Uterus (tissue), 4 donors: ENCODE measurements at places on chromosomes 6 and 20.

- DNase-seq, result no peak
These were observed 35.4 kb downstream of the GSTA2 start for GRCh38 chr6:52727908-52728307.

- DNase-seq, result no peak
These were observed 46.8 kb downstream of the B4GALT5 start for GRCh38 chr20:49666911-49667310.

GRCh38 chr6:50520326-50521266 lies 192.7 kb upstream of the TFAP2D start:
- DNase-seq, result no peak

DNA sequence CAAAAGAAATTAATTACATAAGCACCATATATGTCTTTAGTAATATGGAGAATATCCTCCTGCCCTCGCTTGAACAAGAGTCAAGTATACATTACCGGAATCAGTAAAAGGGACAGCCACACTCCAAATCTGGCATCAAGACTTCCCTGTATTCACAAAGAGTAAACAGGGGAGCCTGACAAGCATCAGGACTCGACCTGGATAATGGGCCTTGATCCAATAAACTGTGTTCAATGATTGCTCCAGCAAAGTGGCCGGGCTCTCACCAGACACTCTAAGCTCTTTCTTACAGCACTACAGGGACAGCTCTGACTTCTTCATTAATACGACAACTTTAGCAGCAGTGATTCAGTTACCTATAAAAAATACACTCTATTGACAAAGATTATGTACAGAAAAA lies 307.9 kb upstream of the POU3F2 start:
- no peak for DNase-seq

DNA sequence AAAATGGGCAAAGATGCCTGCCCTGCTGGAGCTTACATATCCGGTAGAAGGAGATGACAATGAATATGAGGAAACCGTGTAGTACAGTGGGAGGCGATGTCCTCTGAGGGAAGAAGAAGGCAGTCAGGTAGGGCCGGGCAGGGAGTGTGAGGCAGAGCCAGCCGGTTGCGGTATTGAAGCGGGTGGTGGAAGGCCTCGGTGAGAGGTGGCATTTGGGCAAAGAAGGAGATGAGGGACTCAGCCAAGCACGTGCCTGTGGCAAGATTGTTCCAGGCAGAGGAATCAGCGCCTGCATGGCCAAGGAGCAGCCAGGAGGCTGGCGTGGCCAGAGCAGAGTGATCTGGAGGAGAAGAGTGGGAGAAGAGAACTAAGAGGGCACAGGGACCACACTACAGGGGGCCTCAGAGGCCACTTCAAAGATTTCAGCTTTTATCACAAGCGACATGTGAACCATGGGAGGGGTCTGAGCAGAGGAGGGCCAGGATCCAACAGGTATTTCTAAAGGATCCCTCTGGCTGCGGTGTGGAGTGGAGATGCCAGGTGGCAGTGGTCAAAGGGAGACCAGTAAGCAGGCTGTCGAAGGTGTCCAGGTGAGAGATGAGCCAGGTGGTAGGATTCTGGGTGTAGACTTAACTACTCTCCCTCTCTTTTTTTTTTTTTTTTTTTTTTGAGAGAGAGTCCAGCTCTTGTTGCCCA lies 13.8 kb downstream of the MDFI start:
- DNase-seq, result no peak

DNA sequence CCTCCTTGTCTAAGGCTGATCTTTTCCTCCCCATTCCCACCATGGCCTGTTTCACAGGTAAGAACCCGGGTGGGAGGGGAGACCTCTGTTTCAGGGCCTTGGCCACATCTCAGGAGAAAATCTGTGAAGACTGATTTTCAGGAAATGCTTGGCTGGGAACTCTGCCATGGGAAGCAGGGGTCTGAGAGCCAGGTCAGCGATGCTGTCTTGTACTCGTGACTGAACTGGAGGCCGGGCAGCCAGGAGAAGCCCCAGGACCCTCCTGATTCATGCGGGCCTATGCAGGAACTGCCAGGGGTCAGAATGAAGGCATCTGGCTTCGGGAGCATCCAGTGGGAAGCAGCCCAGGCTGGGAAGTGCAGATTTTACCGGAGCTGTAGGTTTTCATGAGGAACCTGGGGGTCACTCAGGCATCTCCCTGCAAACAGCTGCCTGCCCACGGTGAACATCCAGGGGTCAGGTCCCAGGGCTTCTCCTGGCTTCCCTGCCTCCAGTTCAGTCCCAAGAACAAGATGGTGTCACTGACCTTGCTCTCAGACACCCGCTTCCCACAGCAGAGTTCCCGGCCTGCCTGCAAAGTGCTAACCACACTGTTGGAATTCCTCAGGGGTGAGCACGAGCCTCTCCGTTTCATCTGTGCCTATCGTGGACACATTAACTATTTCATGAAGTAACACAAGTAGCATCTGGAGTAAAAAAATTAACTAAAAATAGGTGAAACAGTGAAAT lies 90.2 kb upstream of the SULF2 start:
- no peak for DNase-seq

DNA sequence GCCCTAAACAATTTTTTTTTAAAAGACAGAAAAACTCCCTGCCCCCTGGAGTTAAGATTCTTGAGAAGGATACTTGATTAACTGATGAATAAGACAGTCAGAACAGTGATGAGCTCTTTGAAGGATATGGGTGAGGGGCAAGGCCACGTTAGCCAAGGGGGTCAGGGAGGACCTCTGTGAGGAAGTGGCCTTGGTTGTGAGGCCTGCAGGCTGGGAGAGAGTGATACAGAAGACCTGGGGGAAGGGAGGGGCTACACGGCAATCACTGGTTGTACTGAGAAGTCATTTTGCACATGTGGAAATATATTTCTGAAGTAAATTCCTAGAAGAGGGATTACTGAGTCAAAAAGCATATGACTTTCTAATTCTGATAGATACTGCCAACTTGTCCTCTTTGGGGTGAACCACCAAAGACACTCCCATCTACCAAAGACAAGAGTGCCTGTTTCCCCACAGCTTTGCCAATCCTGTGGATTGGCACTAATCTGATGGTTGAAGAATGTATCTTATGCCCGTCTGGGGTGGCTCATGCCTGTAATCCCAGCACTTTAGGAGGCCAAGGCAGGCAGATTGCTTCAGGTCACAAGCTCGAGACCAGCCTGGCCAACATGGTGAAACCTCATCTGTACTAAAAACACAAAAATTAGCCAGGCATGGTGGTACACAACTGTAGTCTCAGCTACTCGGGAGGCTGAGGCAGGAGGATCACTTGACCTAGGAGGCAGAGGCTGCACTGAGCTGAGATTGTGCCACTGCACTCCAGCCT lies 22.3 kb upstream of the BCAS4 start:
- DNase-seq, result peak; percentile 6

GRCh38 chr6:89117211-89118108 lies at the start of gene SRSF12:
SRSF12 (minus strand) TSS chr6:89118071; CDS start chr6:89117887, 184 bp downstream.
- DNase-seq, result no peak

- no peak for DNase-seq
These were observed 41.9 kb downstream of the FGD2 start for GRCh38 chr6:37047346-37047688.
